HCT116 (cell line): ENCODE measurements at places on chromosomes 6 and 20. TPM values are rescaled to one million over a fixed set of nuclear protein-coding genes. Genes with fewer than 3 reads are reported as not detected.

SIRPD gene
- not detected for total RNA-seq

C6orf141 gene
- total RNA-seq = 31.6 TPM

PRDM13 gene
- not detected for total RNA-seq

HELZ2 gene
- 44.0 TPM for total RNA-seq

CST2 gene
- total RNA-seq = not detected

HLA-F gene
- 24.6 TPM for total RNA-seq

UBE3D gene
- total RNA-seq = 9.0 TPM

TGM3 gene
- not detected for total RNA-seq

RHAG gene
- 0.57 TPM for total RNA-seq

SCUBE3 gene
- 0.05 TPM for total RNA-seq

ZSCAN12 gene
- total RNA-seq = 0.81 TPM

TCEA2 gene
- total RNA-seq = 29.7 TPM

CCR6 gene
- total RNA-seq = not detected

SLC17A3 gene
- not detected for total RNA-seq

ADGRF5 gene
- 0.17 TPM for total RNA-seq

RBL1 gene
- 16.9 TPM for total RNA-seq

GSTA2 gene
- not detected for total RNA-seq

TBC1D32 gene
- total RNA-seq = 13.8 TPM

SLC35D3 gene
- total RNA-seq = not detected

DNAH8 gene
- total RNA-seq = not detected

PPP1R14C gene
- total RNA-seq = 7.8 TPM

MOXD1 gene
- 1.0 TPM for total RNA-seq

STX7 gene
- total RNA-seq = 27.8 TPM

SLC32A1 gene
- total RNA-seq = not detected
